ENCODE measurements at places on chromosomes 1 and 21.

GRCh38 chr1:227244339-227245118 is 73.8 kb downstream of the CDC42BPA start:
- no peak for DNase-seq

DNA sequence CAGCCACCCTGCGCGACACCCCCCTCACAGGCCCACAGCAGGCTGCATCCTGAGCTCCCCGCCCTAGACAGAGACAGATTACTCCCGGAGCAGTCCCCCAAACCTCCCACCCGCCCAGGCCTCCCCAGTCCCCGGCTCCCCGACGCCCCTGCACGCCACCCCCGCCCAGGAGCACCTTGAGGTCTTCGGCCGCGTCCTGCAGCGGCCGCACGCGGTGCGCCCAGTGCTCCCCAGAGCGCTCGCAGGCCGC is 731 bp downstream of the TRIM11 start:
- no peak for DNase-seq

- no peak for DNase-seq
These were observed 1.8 kb downstream of the LUZP1 start for GRCh38 chr1:23166854-23167253.

DNA sequence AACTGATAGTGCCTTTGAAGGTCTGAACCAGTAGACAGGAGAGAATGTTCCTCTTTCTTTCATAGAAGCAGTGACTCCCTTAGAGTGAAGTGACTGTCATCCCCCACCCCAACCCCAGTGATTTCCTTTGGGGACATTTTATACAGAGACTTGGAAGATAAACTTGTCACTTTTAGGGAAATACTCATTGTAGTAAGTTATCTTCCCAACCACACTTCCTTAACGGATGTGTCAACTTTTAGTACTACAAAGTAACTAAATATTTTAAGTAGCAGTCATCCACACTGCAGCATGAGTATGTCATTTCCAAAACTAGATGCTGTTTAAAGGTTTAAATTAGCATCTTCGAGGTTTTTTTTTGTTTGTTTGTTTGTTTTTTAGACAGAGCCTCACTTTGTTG is 13.7 kb downstream of the LRRC8B start:
- DNase-seq: no peak

GRCh38 chr1:10664251-10664650 is 132.2 kb downstream of the CASZ1 start:
- DNase-seq: no peak

- no peak for DNase-seq
These were observed 803 bp downstream of the COP1 start for GRCh38 chr1:176206006-176206960.

DNA sequence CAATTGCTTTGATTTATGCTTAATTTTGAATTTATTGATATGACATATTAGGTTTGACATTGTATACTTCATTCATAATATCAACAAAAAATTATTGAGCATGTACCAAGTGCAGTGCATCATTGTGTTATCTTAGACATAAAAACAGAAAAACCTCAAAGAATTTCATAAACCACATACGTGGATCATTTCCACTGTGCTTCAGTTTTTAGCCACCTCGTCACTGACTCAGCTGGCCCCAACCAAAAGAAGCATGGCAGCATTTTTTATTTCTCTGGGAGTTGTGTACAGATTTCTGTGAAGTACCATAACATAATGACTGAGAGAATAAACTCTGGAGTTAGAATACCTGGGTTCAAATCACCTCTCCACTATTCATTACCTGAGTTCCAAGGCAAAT is 95.6 kb upstream of the C1orf87 start:
- no peak for DNase-seq

GRCh38 chr1:89356658-89357400 is 7.0 kb upstream of the GBP6 start:
- DNase-seq: no peak

DNA sequence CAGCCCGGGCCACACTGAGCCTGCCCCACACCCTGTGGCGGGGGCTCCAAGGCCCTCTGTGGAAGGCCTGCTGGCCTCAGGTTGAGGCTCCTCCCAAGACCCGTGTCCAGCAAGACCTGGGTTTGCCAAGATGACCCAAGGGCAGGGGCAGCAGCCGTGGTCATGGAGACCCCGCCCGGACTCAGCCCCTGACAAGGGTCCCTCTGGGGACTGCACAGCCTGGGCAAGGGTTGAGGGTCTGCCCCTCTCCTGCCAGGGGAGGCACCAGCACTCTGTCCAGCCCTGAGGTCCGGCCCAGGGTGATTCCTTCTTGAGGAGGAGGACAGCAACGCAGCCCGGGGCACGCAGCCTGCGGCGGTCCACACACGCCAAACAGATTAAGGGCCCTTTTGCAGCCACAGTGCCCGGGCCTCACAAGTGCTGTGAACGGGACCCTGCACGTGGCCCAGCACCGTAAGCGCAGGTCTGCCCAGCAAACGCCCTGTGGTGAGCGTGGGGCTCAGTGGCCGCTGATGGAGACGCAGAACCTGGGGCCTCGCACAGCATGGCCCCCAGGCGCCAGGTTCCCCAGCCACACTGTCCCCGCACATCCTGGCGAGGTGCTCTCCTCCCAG is 3.4 kb downstream of the SPATC1L start:
- no peak for DNase-seq

DNA sequence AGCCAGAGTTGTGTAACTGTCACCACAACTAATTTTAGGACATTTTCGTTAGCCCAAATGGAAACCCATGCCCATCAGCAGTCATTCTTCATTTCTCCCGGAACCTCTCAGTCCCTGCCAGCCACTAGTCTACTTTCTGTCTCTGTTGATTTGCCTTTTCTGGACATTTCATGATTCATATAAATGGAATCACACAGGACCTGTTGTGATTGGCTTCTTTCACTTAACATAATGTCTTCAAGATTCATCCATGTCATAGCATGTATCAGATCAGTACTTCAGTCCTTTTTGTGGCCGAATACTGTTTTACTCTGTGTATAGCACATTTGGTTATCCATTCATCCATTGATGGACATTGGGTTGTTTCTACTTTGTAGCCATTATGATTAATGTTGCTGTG is 7.1 kb downstream of the SLC66A1 start:
- no peak for DNase-seq

DNA sequence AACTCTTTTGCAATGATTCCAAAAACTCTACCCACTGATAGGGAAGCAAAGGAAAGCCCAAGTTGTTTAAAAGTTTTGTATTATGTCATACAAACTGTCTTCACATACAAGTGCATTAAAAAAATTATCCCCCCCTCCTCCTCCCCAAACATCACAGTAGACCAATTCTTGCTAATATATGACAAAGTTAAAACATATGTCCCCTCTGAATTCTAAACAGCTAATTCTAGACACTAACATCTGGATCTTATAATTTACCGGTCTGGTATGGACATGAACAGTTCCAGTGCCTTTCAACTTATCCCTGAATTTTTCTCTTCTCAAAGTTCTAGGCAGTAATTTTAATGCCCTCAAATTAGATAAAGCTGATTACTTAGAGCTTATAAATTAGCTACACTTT is 13.4 kb downstream of the RIT1 start:
- DNase-seq: no peak

DNA sequence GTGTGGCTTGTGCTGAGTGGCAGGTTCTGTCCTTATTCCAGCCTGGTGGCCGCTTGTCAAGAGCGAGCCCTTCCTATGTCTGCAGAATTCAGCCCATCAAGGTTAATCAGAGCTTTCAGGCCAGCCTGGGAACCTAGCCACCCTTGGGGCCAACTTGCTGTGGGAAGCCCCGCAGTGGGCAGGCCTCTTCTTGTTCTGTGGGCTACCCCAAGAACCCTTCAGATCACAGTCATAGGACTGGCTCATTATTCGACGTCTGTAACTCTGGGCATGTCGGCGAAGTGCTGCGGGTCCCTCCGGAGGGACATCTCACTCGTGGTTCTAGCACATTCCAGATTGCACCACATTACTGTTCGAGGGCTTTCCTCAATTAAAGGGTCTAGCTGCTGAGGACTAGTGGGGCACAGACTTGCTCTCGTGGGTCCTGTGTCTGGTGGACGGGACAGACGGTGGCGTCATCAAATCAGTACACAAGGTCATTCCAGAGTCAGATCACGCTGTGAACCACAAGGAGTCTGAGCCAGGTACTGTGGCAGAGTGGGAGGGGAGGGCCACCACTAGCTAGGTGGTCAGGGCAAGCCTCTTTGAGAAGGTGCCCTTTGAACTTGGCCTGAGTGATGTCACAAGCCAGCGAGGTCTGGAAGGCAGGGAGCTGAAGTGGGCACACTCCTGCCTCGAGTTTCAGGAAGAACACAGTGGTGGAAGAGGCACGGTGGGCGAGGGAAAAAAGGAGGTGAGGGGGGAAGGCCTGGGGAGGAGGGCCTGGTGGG is 20.3 kb upstream of the TNFRSF1B start:
- no peak for DNase-seq

- no peak for DNase-seq
These were observed 92.3 kb downstream of the CTH start for GRCh38 chr1:70503358-70503757.

GRCh38 chr1:15257309-15257708 is 10.3 kb downstream of the FHAD1 start:
- DNase-seq: no peak

- no peak for DNase-seq
These were observed 71.2 kb downstream of the CHRM3 start for GRCh38 chr1:239457491-239458143.

DNA sequence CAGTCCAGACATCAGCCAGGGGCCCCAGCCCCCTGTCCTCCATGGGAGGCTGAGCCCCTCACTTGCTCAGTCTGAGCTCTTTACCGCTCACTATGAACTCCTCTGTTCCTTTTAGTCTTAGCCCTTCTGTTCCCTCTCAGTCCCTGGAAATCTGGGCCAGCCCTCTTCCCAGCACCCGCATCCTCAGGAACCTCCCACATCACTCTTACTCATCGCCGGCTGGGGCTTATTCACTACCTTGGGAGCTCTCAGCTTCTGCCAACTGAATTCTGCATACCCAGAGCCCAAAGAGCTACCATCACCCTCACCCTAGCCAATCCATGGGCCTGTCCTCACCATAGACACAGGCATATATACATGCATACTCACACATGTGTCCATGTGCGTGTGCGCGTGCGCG is 11.5 kb downstream of the KNCN start:
- DNase-seq: no peak

DNA sequence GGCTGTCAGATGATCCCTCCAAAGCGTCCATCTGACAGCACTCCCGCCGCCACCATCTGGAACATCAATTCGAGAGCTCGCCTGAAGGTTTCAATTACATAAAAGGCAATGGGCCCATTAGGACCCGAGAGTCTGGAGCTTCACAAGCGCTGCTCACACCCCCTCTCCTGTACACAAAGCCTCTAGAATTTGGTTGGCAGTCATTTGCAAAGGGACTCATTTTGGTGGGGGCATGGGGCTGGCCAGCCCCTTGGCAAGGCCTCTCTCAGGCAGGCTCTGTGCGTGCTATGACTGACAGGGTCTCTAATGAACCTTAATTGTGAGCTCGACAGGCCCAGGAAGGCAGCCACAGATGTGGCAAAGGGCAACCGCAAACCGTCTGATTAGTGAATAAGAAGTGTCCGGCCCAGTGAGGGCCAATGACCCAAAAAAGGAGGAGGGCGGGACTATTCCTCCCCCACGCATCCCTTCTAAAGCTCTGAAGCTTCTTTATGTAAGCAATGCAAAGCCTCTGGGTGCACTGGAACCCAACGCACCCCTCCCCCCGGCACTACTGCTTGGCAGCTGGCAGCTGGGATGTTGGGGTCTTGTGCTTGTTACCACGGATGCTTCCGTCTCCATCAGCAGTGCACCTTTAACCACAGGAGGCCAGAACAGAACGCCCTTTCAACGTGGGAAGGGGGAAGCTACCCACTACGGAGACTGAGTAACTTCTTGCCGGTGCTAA is 79.4 kb downstream of the CAPZB start:
- no peak for DNase-seq

DNA sequence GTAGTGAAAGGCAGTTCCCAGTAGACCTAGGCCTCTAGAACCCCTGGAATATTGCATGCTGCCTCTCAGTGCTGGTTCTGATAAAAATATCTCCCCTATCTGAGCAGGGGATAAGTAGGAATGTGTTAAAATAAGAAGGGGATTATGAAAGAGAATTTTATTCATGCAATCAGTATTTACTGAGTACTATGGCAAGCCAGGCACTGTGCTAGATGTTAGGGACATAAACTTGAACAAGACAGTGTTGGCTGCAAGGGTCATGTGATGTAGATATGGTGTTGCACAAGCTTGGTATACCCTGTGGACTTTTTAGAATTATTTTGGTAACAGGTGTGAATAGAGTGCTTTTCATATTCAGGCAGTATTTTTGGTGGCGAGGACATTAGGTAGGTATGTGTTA is 23.6 kb downstream of the NOS1AP start:
- DNase-seq: no peak

GRCh38 chr1:99347041-99347684 is 82.9 kb downstream of the PLPPR4 start:
- no peak for DNase-seq

DNA sequence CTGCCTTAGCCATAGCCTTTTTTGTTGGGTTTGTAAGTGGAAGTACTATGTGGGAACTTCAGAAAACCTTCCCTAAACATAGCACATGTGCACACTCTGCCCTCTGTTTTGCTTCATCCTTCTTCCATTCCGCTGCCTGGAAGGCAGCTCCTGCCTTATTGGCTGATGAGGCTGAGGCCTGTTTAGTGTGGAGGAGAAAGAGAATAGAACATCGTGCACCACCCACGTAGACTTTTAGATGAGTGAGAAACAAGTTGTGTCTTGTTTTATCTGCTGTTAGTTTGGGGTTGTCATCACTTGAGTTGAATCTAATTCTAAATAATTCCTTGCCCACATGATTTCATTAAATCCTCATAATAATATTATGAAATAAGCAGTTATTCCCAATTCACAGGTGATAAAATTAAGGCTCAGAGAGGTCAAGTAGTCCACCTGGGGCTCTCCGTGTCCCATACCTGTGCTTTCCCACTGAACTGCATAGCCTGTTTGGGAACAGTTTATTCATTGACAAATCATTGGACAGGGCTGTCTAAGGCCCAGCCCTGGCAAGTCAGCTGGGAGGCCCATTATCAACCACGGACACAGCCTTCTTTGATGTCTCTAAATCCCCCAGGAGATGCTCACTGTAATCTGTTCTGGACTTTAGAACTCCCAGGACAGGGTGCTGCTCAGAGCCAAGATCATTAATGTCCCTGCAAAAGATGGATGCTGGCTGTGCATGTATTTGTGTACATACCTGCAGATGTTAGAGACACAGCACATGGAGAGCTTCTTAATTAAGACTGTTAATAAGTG is 93.0 kb downstream of the ABCA4 start:
- no peak for DNase-seq

- no peak for DNase-seq
These were observed 80.0 kb downstream of the DMRTB1 start for GRCh38 chr1:53539226-53539625.

DNA sequence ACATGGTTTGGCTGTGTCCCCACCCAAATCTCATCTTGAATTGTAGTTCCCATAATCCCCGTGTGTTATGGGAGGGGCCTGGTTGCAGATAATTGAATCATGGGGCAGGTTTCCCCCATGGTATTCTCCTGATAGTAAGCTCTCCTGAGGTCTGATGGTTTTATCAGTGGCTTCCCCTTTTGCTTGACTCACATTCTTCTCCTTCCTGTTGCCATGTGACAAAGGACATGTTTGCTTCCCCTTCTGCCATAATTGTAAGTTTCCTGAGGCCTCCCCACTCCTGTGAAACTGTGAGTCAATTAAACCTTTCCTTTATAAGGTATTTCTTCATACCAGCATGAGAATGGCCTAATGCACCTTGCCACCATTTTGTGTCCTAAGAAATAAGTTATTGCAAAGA is 415.0 kb downstream of the COL11A1 start:
- DNase-seq: no peak

GRCh38 chr21:43858806-43859648 is 6.0 kb upstream of the AGPAT3 start:
- DNase-seq: no peak
